ENCODE measurements at places on chromosomes 12 and 14.
A peak's percentile ranks its signal among the peaks of the same experiment; 100 is the strongest.

- DNase-seq, result no peak
Observed at GRCh38 chr14:34450542-34450915, 11.5 kb downstream of the SPTSSA start.

DNA sequence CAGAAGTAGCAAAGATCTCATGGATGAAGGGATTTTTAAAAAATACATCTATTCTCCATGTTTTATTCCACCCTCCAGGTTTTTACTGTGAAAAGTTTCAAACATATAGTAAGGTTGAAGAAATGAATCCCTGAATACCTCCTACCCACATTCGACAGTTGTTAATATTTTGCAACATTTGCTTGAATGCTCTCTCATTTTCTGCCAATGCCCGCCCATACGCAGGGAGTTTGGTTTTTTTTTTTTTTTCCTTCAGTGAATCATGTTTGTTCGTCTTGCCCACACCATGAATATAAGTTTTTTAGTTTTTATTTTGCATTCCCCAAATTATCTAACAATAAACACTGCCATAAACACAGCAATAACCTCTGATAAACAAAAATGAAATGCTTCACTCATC lies 82.9 kb downstream of the MAP1LC3B2 start:
- DNase-seq, result no peak

GRCh38 chr14:51652168-51653078 lies 713 bp downstream of the FRMD6 start:
- DNase-seq, result peak; percentile 76

- DNase-seq, result no peak
Observed at GRCh38 chr12:27112871-27113270, 30.5 kb upstream of the C12orf71 start.

DNA sequence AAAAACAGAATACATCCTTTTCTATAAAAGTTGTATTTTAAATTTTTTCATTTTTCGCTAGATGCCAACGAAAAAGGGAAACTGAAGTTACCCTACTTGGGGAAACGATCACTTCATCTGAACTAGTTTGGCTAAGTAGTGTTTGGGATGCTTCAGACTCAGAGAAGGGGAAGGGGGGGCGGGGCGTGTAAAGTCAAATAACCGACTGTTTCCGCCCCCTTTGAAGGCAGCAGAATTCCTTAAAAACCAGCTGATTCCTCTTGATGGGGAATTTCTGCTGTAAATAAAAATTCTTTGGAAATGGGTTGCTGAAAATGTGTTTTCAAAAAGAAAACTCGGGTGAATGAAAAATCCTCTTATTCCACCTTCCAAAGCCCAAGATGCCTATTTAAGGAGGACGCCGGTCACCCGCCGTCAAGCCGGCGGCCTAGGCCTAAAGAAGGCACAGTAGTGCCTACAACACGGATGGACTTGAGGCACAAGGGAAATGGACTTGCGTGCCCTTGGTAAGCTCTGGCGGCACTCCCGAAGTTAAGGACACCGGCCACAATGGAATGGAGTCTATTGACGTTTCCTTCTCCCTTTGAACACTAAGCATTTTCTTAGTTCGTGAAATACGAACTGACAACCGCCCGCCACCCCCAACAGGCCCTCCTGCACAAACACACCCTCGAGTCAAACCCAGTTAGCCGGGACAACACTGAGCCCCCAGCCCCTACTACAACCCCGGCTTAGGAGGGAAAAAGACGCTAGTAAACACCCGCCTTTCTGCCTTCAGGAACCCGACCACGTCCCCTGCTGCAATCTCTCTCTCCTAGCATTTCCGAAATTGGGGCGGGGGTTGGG lies 1.9 kb downstream of the ATXN2 start:
- peak; percentile 72 for DNase-seq

Data from right cardiac atrium (tissue), 5 donors.